Stimulated activated CD4-positive, alpha-beta T cell treated with anti-CD3 and anti-CD28 coated beads, Interleukin-1b, Interleukin-23, amount 100 ng/mL, for 1 hour (primary cell): ENCODE measurements at places on chromosomes 11 and 22.

DNA sequence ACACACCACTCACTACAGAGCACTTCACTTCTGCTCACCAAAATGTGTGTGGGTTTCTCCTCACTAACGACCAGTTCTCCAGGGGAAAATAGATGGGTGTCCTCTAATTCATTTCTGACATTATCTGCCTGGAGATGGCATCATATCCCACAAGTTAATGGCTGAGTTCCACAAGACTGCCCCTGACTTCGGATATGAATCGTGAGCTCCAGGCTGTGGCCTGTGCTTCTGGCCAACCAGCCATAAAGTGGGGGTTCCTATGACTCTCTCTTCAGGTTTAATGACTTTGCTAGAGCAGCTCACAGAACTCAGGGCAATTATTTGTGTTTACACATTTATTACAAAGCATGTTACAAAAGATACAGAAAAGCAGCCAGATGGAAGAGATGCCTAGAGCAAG is 113.0 kb upstream of the SYT13 start:
- DNase-seq: no peak

DNA sequence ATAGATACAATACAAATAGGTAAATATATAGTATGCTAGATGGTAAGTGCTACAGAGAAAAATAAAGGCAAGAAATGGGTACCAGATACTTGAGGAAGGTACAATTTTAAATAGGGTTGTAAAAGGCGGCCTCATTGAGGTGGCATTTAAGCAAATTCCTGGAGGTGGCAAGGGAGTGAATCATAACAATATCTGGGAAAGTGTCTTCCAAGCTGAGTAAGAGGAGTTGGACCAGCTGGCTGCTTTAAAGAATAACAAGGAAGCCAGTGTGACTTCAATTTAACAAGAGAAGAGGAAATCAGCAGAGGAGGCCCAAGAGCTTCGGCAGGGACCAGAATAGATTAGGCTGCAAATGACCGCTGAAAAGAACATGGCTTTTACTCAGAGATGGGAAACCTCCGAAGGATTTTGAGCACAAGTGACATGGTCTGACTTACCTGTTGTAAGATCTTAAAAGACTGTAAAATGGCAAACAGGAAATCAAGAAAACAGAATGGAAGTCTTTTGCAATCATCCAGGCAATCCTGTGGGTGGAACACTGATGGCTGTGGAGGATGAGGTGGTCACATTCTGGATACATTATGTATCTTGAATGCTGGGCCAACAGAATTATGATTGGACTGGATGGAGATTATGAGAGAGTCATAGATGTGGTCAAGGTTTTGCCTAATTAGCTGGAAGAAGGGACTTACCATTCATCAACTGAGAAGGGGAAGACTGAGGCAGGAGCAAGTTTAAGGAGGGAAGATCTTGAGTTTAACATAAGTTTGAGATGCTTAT is 77.2 kb downstream of the RDX start:
- DNase-seq: no peak

- DNase-seq: no peak
Observed at GRCh38 chr11:80448709-80449108, 1007.9 kb upstream of the TENM4 start.

DNA sequence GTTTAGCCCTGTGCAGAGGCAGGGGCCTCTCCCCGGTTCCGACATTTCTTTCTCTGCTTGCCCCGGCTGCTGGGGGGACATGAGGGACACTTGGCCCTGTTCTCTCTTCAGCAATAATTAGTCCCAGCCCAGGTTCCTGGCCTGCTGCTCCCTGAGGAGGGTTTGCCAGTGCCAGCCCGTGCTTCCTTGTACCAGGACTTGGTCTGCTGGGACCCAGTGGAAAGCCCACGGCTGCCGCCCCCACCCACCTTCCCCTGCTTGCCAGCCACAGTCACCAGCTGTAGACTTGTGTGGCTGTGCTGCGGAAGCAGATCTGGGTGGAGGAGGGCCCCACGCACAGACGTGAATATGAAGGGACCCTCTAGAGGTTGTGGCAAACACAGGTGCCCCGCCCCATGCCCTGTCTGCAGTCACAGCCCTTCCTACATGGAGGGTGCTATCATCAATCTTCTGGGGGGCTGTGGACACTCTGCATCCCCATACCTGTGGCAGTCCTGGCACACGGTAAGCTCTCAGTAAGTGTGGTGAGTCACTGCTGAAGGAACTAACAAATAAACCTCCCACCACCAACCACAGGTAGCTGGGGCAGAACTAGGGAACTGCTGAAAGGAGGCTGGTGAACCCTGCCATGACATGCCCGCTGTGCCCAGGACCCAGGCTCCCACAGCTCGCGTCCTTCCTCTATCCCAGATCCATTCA is 949 bp downstream of the TP53AIP1 start:
- DNase-seq: no peak

DNA sequence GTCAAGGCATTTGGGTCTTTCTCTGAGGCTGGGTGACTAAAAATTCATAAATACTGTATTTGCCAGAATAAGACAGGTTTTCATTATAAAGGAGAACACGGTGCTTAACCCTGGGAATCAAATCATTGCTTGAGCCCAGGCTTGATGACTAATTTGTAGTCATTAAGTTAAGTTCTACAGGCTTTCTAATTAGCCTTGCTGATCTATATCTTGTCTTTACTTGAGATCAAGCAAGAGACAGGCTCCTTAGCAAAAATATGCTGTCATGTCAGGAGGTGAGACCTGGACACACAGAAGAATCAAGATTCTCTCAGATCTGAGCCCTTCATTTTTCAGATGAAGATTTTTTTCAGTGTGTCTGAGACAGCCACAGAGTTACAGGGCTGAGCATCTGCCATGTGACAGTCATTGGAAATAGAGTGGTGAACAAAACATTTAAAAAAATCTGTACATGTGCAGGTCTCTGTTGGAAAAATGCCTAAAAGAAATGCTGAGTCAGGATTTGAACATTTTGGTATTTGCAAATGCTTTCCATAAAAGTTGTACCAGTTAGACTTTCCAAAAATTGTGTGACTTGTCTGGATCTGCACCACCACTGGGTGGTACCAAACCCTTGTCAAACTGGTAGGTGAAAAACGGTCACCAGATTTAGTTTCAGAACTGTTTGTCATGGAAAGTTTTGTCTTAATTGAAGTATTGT is 14.6 kb downstream of the ACAT1 start:
- no peak for DNase-seq

DNA sequence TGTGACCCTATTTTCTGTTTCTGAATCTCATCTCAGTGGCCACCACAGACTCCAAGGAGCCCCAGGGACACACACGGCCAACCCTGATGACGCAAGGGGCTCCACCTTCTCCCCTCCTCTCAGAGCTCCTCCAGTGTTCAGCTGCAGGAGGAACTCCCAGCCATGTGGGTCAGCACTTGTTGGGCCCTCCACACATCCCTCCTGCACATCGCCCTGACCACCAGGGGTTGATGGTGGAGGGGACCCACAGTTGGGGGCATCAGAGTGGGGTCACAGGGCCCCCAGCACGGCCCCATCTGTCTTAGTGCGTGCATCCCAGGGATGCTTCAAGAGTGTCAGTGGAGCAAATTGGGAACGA is 499.6 kb downstream of the BRD1 start:
- no peak for DNase-seq

- no peak for DNase-seq
Observed at GRCh38 chr11:116281173-116282160, 491.3 kb downstream of the BUD13 start.

DNA sequence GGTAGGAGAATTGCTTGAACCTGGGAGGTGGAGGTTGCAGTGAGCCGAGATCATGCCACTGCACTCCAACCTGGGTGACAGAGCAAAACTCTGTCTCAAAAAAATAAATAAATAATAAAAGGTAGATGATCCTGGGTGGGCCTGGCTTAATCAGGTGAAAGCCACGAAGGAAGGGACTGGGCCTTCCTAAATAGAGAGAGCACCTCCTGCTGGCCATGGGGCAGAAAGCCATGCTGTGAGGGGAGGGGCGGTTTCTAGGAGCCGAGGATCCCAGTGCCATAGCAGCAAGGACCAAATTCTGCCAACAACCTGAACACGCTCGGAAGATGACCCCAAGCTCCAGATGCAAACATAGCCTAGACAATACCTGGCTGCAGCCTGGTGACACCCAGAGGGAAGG is 24.5 kb upstream of the DGKZ start:
- no peak for DNase-seq

GRCh38 chr22:32509045-32509444 is 34.4 kb downstream of the FBXO7 start:
- DNase-seq: no peak

DNA sequence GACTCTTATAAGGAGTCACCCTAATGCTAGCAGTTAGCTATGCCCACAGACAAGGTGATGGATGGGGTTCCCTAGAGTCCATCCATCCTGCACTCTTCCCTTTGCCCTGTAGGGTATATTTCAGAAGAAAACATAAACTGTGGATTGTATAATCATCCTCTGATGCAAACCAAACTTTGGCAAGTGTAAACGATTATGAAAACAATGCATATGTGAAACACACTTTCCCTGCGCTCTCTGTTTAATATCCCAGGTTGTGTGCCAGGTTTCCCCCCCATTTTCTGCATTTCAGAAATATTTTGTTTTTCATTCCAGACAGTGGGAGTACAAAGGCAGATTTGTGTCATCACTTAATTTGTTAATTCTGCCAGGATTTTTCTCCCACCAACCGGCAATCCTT is 110.0 kb downstream of the LDLRAD3 start:
- DNase-seq: no peak

DNA sequence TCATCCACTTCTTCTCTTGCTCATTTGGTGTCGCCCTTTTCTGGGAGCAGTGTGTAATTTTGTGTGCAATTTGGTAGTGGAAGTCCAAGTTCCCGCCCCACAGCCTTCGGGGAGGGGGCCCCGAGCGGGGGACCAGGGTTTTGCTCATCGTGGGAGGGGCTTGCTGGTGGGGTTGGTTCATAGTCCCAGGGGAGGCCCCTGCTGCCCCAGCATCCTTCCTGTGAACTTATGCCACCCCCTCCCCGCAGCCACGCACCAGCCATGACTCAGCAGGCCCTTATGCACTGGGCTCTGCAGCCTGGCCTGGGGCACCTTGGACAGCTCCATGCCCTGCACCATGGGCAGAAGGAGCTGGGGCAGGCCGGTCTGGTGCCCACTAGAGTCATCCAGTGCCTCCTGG is 1183.6 kb downstream of the BRD1 start:
- no peak for DNase-seq

GRCh38 chr11:104700609-104701008 is 197.7 kb downstream of the CASP12 start:
- no peak for DNase-seq

- DNase-seq: no peak
Observed at GRCh38 chr11:20161230-20161918, 1.1 kb upstream of the DBX1 start.

- no peak for DNase-seq
Observed at GRCh38 chr22:19085233-19085718, 36.9 kb downstream of the DGCR2 start.

DNA sequence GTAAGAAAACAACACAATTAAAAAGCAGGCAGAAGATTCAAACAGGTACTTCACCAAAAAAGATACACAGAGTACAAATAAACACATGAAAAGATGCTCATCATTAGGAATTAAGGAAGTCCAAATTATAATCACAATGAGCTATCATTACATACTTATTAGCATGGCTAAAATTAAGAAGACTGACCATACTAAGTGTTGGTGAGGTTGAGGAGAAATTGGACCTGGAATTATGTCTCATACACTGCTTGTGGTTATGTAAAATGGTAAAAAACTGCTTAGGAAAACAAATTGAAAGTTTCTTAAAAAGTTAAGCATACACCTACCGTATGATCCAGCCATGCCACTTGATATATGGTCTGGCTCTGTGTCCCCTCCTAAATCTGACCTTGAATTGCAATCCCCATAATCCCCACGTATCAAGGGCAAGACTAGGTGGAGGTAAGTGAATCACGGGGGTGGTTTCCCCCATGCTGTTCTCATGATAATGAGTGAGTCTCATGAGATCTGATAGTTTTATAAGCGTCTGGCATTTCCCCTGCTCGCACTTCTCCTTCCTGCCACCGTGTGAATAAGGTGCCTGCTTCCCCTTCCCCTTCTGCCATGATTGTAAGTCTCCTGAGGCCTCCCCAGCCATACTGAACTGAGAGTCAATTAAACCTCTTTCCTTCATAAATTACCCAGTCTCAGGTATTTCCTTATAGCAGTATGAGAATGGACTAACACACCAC is 4.8 kb downstream of the SAAL1 start:
- DNase-seq: no peak
